ENCODE measurements at places on chromosomes 1 and 21. TPM values are rescaled to one million over a fixed set of nuclear protein-coding genes. Genes with fewer than 3 reads are reported as not detected.
A peak's percentile ranks its signal among the peaks of the same experiment; 100 is the strongest.

- H3K36me3 ChIP-seq = no peaks in the 10 kb centered on the region
- H3K27ac ChIP-seq = no peak overlapping the region
- no peak overlapping the region for H3K4me3 ChIP-seq
- no peaks in the 10 kb centered on the region for H3K4me1 ChIP-seq
Measured at GRCh38 chr1:212935387-212935981, 14.9 kb upstream of the VASH2 start.

DNA sequence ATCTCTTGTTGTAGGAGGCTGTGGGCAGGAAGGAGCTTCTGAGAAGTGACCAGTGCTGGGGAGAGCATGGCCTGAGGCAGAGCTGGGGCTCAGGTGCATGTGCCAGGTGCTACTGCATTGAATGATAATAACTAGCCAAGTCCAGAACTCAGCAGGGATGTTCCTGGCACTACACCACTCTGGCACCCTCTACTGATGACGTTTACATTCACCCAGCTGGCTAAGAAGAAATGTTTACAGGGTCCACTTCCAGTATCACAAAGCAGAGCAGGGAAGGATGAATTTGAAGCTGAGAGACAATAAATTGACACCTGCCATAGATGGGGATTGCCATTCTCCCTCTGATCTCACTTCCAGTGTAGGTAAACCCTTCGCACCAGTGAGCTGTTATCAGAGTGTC, 411.8 kb downstream of the SETD4 start:
- H3K27me3 ChIP-seq = peaks cover 21% of the 10 kb centered on the region
- no peak for DNase-seq
- H3K27ac ChIP-seq = no peak overlapping the region

DNA sequence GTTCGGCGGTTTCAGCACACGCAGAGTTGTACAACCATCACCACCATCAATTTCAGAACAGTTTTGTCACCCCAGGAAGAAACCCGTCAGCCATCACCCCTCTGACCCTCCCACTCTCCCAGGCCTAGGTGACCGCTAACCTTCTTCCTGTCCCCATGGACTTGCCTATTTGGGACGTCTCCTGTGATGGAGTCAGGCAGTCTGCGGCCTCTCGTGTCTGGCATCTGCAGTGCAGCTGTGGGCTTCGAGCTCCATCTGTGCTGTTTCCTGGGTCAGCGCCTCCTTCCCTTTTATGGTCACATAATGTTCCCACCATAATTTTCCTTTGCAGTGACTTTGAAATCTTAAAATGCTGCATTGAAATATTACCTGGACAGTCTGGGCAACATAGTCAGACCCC, 24.4 kb downstream of the SLC45A1 start:
- H3K36me3 ChIP-seq = no peaks in the 10 kb centered on the region
- no peaks in the 10 kb centered on the region for H3K27me3 ChIP-seq
- no peak for DNase-seq
- H3K4me3 ChIP-seq = no peak overlapping the region
- H3K27ac ChIP-seq = peak overlapping the region; percentile 78

GRCh38 chr21:37392441-37392840, 25.9 kb downstream of the DYRK1A start:
- no peak overlapping the region for H3K27ac ChIP-seq
- H3K4me1 ChIP-seq = peaks cover 100% of the 10 kb centered on the region
- no peak for DNase-seq

GSTM1 gene
- polyA plus RNA-seq = 0.23 TPM

CBR3 gene
- polyA plus RNA-seq = 6.4 TPM

WNT4 gene
- polyA plus RNA-seq = 4.5 TPM

KRTAP19-3 gene
- polyA plus RNA-seq = not detected

Measured in stomach (tissue), 19 donors.